HT-29 (cell line): ENCODE measurements at places on chromosomes 13 and 19. TPM values are rescaled to one million over a fixed set of nuclear protein-coding genes. Genes with fewer than 3 reads are reported as not detected.

FXYD3 gene
- total RNA-seq: 15.8 and 38.9 TPM in 2 replicates

RAX2 gene
- not detected in 2 replicates for total RNA-seq

PDCD2L gene
- 83.2 and 89.6 TPM in 2 replicates for total RNA-seq

ZSCAN5C gene
- total RNA-seq: not detected in 2 replicates

CGB1 gene
- total RNA-seq: 1.5 TPM in 1 of 2 replicates, not detected in the other

CD209 gene
- total RNA-seq: not detected in 2 replicates

CHST8 gene
- not detected in 2 replicates for total RNA-seq

HPN gene
- 0.42 and 3.0 TPM in 2 replicates for total RNA-seq

HCN2 gene
- total RNA-seq: 0.10 TPM in 1 of 2 replicates, not detected in the other

FCHO1 gene
- 0.42 and 1.2 TPM in 2 replicates for total RNA-seq

RNF113B gene
- total RNA-seq: not detected in 2 replicates

PDX1 gene
- total RNA-seq: 0.51 and 0.89 TPM in 2 replicates

MAST1 gene
- total RNA-seq: 0.58 and 1.7 TPM in 2 replicates

OR7C1 gene
- not detected in 2 replicates for total RNA-seq
